Uterus (tissue), 4 donors: ENCODE measurements at places on chromosomes 3 and 15. TPM values are rescaled to one million over a fixed set of nuclear protein-coding genes. Genes with fewer than 3 reads are reported as not detected.

GRCh38 chr15:88257311-88258092 lies 963 bp upstream of the NTRK3 start:
- H3K27me3 ChIP-seq, result no peaks in the 10 kb centered on the region
- H3K4me1 ChIP-seq, result peaks cover 7% of the 10 kb centered on the region
- H3K27ac ChIP-seq, result no peak overlapping the region
- H3K4me3 ChIP-seq, result peak overlapping the region; percentile 33
- no peak for DNase-seq

The GRK7 gene
- 0.14 TPM for total RNA-seq

The TMEM108 gene
- total RNA-seq, result 1.1 TPM

DNA sequence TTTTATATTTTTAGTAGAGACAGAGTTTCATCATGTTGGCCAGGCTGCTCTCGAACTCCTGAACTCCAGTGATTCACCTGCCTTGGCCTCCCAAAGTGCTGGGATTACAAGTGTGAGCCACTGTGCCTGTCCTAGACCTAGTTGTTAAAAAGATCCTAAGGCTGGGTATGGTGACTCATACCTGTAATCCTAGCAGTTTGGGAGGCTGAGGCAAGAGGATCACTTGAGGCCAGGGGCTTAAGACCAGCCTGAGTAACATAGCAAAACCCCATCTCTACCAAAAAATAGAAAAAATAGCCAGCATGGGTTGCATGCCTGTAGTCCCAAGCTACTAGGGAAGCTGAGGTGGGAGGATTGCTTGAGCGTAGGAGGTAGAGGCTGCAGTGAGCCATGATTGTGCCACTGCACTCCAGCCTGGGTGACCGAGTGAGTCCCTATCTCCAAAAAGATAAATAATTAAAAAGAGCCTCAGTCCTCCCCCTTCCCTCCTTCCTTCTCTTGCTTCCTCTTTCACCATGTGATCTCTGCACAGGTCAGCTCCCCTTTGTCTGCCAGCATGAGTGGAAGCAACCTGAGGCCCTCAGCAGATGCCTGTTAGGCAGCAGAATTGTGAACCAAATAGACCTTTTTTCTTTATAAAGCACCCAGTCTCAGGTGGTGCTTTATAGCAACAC lies 9.8 kb upstream of the FNDC3B start:
- H3K4me3 ChIP-seq, result no peak overlapping the region
- no peaks in the 10 kb centered on the region for H3K4me1 ChIP-seq
- no peak overlapping the region for H3K27ac ChIP-seq
- H3K36me3 ChIP-seq, result no peaks in the 10 kb centered on the region

GRCh38 chr3:116000311-116000710 lies 377.0 kb downstream of the GAP43 start:
- DNase-seq, result no peak
- no peaks in the 10 kb centered on the region for H3K4me1 ChIP-seq
- no peaks in the 10 kb centered on the region for H3K36me3 ChIP-seq
- H3K27ac ChIP-seq, result no peak overlapping the region
- H3K4me3 ChIP-seq, result no peak overlapping the region
- no peaks in the 10 kb centered on the region for H3K27me3 ChIP-seq

The CNTN6 gene
- not detected for total RNA-seq

The SEMA3G gene
- total RNA-seq, result 4.4 TPM

DNA sequence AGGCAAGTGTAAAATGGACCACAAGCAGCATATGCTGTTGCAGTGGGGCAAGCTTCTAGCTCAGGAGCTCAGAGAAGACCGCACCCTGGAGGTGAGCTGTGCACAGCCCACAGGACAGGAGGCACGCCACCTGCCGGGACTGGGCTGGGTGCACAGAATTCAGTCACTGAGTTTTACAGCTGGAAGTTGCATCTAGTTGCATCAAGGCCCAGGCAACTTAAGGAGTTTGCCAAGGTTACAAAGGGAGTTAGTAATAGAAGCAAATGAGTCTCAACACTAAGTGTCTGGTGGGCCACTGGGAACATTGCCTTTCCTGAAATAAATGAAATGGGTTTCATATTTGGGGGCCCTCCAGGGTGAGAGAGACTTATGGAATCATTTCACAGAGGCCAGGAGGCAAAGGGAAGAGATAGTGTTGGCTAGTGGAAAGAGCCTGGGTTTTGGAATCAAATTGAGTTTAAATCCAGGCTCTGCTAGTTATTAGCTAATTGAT lies 36.0 kb upstream of the TIMP4 start:
- no peak overlapping the region for H3K4me3 ChIP-seq
- no peaks in the 10 kb centered on the region for H3K4me1 ChIP-seq
- peak overlapping the region; percentile 16 for H3K27ac ChIP-seq
- no peak for DNase-seq
- no peaks in the 10 kb centered on the region for H3K27me3 ChIP-seq

DNA sequence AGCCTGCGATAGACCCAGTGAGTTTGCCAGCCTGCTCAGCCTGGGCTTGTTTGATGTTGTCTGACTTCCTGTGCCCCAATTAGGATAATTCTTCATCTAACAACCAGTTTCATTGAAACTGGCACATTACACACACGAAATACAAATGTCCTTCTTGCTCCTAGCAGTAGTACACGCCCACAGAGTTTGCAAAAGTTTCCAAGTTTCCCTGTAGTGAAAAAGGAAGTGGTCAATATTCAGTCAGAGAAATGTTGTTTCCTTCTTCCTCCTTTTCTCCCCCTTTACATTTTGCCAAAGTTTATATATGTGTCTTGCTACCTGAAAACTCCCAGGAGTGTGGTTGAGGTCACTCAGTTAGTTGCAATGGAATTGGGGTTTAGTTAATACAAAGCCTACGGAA lies 58.4 kb upstream of the LRTM1 start:
- H3K27ac ChIP-seq, result no peak overlapping the region
- H3K4me1 ChIP-seq, result no peaks in the 10 kb centered on the region
- no peaks in the 10 kb centered on the region for H3K36me3 ChIP-seq
- DNase-seq, result no peak

DNA sequence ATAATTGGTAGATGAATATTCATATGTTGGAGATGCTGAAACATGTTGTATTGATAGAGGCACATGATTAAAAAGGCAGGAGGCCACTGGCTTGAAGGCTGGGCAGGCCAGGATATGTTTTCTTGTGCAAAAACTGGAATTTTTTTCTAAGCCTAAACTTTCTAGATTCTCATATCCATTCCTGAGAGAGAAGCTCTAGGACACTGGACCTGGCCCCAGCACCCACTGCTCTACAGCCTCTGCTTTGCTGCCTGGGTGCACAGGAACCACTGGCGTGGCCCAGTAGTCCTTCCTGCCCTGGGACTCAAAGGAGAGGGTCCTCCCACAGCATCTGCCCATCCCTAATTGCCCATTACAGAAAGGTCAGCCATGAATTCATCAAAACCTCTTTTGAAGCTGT lies 58.1 kb upstream of the APEH start:
- H3K27me3 ChIP-seq, result no peaks in the 10 kb centered on the region
- no peak overlapping the region for H3K4me3 ChIP-seq
- no peaks in the 10 kb centered on the region for H3K36me3 ChIP-seq
- no peaks in the 10 kb centered on the region for H3K4me1 ChIP-seq

- peaks cover 5% of the 10 kb centered on the region for H3K4me1 ChIP-seq
- peak; percentile 78 for DNase-seq
- peak overlapping the region; percentile 55 for H3K27ac ChIP-seq
- no peaks in the 10 kb centered on the region for H3K27me3 ChIP-seq
Measured at GRCh38 chr3:73614419-73614818, 10.3 kb downstream of the PDZRN3 start.

GRCh38 chr3:32532434-32532833 lies 29.8 kb upstream of the CMTM6 start:
- DNase-seq, result no peak
- H3K27me3 ChIP-seq, result no peaks in the 10 kb centered on the region
- no peaks in the 10 kb centered on the region for H3K36me3 ChIP-seq
- H3K4me3 ChIP-seq, result no peak overlapping the region
- no peaks in the 10 kb centered on the region for H3K4me1 ChIP-seq

- no peak for DNase-seq
- H3K27ac ChIP-seq, result no peak overlapping the region
- no peak overlapping the region for H3K4me3 ChIP-seq
- no peaks in the 10 kb centered on the region for H3K27me3 ChIP-seq
- H3K4me1 ChIP-seq, result no peaks in the 10 kb centered on the region
Measured at GRCh38 chr3:138972941-138973340, 25.9 kb downstream of the FOXL2NB start.

- no peaks in the 10 kb centered on the region for H3K36me3 ChIP-seq
- H3K27me3 ChIP-seq, result no peaks in the 10 kb centered on the region
- no peak overlapping the region for H3K4me3 ChIP-seq
- no peaks in the 10 kb centered on the region for H3K4me1 ChIP-seq
- H3K27ac ChIP-seq, result no peak overlapping the region
Measured at GRCh38 chr3:14962762-14963161, 15.4 kb downstream of the NR2C2 start.

- H3K4me1 ChIP-seq, result no peaks in the 10 kb centered on the region
- H3K36me3 ChIP-seq, result no peaks in the 10 kb centered on the region
- no peak overlapping the region for H3K4me3 ChIP-seq
- DNase-seq, result no peak
- no peak overlapping the region for H3K27ac ChIP-seq
- no peaks in the 10 kb centered on the region for H3K27me3 ChIP-seq
Measured at GRCh38 chr15:78302579-78303312, 3.3 kb upstream of the SKIC8 start.

DNA sequence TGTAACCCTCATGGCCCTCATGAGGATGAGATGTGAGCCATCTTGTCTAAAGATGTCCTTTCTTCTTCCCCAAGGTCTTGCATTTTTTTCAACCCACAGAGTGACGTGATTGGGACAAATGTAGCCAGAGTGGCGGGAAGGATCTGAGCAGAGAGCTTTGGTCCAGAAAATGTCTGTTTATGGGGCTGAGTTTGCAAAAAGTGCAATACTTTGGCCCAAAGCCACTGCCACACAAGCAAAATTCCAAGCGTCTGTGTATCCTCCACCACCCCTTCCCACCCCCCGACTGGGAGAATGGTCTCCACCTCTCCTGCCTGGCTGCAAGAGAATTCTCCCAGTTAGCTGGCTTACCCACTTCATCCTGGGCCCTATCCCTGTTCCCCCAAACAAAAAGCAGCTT lies 246.9 kb upstream of the LRIG1 start:
- no peak overlapping the region for H3K27ac ChIP-seq
- H3K27me3 ChIP-seq, result no peaks in the 10 kb centered on the region
- no peaks in the 10 kb centered on the region for H3K36me3 ChIP-seq
- no peak for DNase-seq

The FAM107A gene
- 140 TPM for total RNA-seq

DNA sequence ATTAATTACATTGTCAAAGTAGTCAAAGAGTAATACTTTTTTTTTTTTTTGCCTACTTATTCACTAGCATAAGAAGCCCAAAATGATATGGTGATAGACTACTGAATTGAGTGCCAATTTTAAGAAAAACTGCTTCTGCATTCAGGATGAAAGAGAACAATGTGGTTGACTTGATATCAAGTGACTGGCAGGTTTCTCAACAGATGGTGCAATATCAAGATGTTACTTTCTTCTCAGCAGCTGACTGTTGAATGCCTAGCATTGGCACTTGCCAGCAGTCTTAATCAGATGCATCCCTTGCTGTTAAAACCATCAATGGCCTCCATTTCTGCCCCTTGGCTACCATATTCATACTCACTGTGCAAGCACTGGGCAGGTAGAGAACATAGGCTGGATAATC lies 863.2 kb downstream of the GBE1 start:
- no peaks in the 10 kb centered on the region for H3K4me1 ChIP-seq
- H3K4me3 ChIP-seq, result no peak overlapping the region
- no peak for DNase-seq
- no peaks in the 10 kb centered on the region for H3K27me3 ChIP-seq
- no peak overlapping the region for H3K27ac ChIP-seq

GRCh38 chr3:107124885-107125284 lies 252.4 kb upstream of the CCDC54 start:
- H3K36me3 ChIP-seq, result no peaks in the 10 kb centered on the region
- no peak overlapping the region for H3K4me3 ChIP-seq
- H3K27ac ChIP-seq, result peak overlapping the region; percentile 34
- no peaks in the 10 kb centered on the region for H3K27me3 ChIP-seq
- no peaks in the 10 kb centered on the region for H3K4me1 ChIP-seq

The RBP2 gene
- total RNA-seq, result not detected

GRCh38 chr15:101052681-101053121 lies 133.5 kb downstream of the LRRK1 start:
- no peaks in the 10 kb centered on the region for H3K36me3 ChIP-seq
- H3K27ac ChIP-seq, result no peak overlapping the region
- DNase-seq, result no peak

The ROPN1 gene
- not detected for total RNA-seq

DNA sequence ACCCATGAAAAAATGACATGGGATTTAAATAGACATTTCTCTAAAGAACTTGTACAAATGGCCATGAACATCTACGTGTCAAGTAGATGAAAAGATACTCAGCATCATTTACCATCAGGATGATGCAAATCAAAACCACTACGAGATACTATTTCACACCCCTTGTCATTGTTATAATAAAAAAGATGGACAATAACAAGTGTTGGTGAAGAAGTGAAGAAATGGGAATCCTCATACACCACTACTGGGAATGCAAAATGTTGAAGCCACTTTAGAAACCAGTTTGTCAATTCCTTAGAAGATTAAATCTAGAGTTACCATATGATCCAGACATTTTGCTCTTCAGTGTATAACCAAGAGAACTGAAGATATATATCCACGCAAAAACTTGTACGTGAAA lies 57.9 kb downstream of the TIMP4 start:
- no peaks in the 10 kb centered on the region for H3K4me1 ChIP-seq
- H3K27me3 ChIP-seq, result no peaks in the 10 kb centered on the region
- no peaks in the 10 kb centered on the region for H3K36me3 ChIP-seq
- H3K27ac ChIP-seq, result no peak overlapping the region
- no peak for DNase-seq
- H3K4me3 ChIP-seq, result no peak overlapping the region

The GLDN gene
- 2.5 TPM for total RNA-seq

The PPARG gene
- total RNA-seq, result 17.4 TPM

The CCR1 gene
- 3.7 TPM for total RNA-seq

DNA sequence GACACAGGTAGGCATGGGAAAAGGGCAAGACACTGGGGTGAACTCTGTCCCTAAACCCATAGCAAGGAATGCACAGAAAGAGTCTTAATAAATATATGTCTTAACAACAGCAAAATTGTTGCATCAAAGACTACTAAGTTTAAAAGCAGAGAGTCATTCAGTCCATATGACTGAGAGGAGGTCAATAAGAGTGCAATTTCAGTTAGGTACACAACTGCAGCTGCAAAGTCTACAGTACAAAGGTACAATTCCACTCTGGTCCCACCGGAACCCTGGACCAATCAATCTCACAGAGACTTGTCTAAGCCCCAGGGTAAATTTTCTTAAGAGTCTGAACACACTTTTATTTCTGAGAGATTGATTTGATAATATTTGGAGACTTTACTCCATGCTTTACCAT lies 6.9 kb downstream of the CP start:
- no peaks in the 10 kb centered on the region for H3K4me1 ChIP-seq
- no peak overlapping the region for H3K4me3 ChIP-seq
- no peaks in the 10 kb centered on the region for H3K36me3 ChIP-seq
- H3K27me3 ChIP-seq, result no peaks in the 10 kb centered on the region
- H3K27ac ChIP-seq, result no peak overlapping the region

DNA sequence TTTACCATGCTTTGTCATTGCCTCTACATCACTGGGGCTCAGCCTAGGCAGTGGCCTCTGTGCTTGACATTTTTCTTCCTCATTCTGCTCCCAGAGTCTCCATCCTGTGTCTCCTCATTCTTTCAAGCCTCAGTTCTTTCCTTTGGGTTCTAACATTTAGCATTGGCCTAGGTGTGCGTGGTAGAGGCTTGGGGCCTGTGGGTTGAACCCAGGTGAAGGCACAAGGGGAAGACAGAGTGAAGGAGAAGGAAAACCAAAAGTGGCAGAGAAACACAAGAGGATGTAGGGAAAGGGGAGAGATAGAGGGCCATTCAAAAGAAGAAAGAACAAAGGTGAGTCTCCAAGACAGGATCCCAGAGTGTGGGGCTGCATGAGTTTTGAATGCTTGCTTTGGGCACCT lies 75.7 kb downstream of the FNDC3B start:
- no peak overlapping the region for H3K4me3 ChIP-seq
- H3K4me1 ChIP-seq, result no peaks in the 10 kb centered on the region
- DNase-seq, result no peak
- H3K27ac ChIP-seq, result no peak overlapping the region
- no peaks in the 10 kb centered on the region for H3K27me3 ChIP-seq
- no peaks in the 10 kb centered on the region for H3K36me3 ChIP-seq
